Breast epithelium (tissue), 4 donors: ENCODE measurements at places on chromosomes 12 and 14. TPM values are rescaled to one million over a fixed set of nuclear protein-coding genes. Genes with fewer than 3 reads are reported as not detected.
A peak's percentile ranks its signal among the peaks of the same experiment; 100 is the strongest.

DNA sequence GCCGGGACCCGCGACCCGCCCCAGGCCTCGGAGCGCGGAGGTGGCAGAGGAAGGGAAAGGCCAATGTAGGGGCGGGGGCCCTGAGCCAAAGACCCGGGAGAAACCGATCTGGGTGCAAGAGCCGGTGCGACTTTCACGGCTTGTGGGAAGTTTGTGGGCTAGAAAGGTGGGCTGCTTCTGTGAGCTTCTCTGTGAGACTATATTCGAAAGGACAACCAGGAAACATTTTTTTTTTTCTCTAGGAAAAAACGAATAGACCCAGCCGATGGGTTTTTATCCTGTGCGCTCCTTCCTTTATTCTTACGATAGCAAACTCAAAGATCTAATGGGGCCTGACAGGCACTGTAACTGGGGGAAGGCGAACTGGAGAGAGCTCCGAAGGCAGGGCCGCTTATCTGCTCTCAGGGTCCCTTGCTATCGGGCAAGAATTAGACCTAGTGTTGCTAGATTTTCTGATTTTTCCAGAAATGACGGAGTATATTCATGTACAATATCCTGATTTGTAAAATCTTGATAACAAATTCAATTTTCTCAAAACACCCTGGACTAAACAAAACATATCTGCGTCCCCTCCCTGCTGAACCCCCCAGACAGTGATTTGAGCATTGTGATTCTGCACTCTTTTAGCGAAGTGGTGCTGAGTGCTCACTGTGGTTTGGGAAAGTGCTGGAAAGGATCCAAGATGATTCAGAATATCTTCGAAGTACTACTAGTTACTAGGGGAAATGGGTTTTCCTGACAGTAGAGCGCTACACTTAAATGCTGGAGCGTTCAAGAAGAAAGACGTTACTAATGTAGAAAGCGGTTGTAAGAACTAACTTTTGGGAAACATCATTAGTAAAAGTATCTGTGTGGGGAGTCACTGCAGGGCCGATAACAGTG is 563 bp upstream of the STXBP6 start:
- H3K27ac ChIP-seq: no peak overlapping the region
- peak overlapping the region; percentile 84 for H3K4me3 ChIP-seq
- no peaks in the 10 kb centered on the region for H3K36me3 ChIP-seq
- H3K27me3 ChIP-seq: peaks cover 30% of the 10 kb centered on the region
- no peak for DNase-seq

The COCH gene
- total RNA-seq: 0.66 TPM

The SLC25A47 gene
- not detected for total RNA-seq

DNA sequence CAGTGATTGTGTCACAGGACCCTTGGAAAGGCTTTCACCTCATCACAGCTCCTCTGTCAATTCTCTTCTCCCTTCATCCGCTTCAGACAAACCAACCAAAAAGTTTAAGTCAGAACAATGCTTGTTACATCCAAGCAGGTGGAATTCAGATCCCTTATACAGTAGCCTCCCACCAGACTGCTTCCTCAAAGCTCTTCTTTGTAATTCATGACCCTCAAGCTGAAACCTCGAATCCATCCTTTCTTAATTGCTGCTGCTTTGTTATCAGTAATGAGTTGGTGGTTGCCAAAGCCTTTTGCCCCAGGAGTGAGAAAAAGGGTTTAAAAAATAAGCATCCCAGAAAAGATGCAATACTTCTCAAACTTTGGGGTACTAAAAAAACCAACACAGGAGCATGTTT is 9.5 kb downstream of the BEST3 start:
- no peaks in the 10 kb centered on the region for H3K4me1 ChIP-seq
- H3K4me3 ChIP-seq: no peak overlapping the region
- H3K36me3 ChIP-seq: no peaks in the 10 kb centered on the region
- DNase-seq: no peak
- no peaks in the 10 kb centered on the region for H3K27me3 ChIP-seq
- peak overlapping the region; percentile 50 for H3K27ac ChIP-seq

DNA sequence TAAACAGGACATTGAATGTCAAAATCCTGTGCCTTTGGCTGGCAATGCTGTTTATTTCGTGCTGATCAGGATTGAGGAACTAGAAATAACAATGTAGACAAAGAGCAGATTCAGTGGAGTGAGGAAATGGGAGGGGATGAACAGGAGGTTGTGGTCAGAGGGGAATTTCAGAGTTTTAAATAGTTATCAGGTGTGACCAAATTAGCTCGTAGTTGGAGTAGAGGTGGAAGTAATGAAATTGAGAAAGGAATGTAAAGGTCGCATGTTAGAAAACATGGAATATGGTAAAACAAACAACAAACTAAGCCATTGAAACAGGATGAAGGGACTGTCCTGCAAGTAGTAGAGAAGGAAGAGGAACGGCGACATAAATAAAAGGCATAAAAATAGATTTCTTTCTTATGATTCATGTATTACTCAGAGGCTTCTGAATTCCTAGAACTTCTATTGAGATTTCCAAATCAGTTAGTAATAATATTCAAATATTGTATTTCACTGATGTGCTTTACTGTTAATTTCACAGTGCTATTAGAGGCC is 9.5 kb upstream of the SAV1 start:
- no peak overlapping the region for H3K4me3 ChIP-seq
- H3K27me3 ChIP-seq: no peaks in the 10 kb centered on the region
- no peaks in the 10 kb centered on the region for H3K4me1 ChIP-seq
- H3K27ac ChIP-seq: peak overlapping the region; percentile 78

GRCh38 chr14:105212541-105213300 is 31.6 kb upstream of the NUDT14 start:
- H3K4me3 ChIP-seq: no peak overlapping the region
- H3K27ac ChIP-seq: no peak overlapping the region
- no peak for DNase-seq
- H3K36me3 ChIP-seq: no peaks in the 10 kb centered on the region
- no peaks in the 10 kb centered on the region for H3K27me3 ChIP-seq

DNA sequence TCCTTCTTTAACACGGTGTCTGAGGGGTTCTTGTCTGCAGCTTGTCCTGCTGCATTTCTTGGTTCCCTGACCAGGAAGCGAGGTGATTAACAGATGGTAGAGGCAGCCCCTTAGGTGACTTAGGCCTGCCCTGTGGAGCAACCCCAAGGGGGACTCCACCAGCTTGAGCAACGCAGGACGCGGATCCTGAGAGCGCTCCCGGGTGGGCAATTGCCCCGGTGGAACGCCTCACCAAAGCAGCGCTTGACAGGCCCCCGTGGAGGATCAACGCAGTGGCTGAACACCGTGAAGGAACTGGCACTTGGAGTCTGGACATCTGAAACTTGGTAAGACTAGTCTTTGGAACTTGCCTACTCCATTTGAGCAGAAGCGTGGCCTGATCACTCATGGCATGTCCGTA is 272.9 kb upstream of the ATXN7L3B start:
- no peak for DNase-seq
- H3K27ac ChIP-seq: no peak overlapping the region
- H3K4me3 ChIP-seq: no peak overlapping the region
- no peaks in the 10 kb centered on the region for H3K4me1 ChIP-seq
